Fibroblast of gingiva (primary cell): ENCODE measurements at places on chromosomes 5 and 9.

DNA sequence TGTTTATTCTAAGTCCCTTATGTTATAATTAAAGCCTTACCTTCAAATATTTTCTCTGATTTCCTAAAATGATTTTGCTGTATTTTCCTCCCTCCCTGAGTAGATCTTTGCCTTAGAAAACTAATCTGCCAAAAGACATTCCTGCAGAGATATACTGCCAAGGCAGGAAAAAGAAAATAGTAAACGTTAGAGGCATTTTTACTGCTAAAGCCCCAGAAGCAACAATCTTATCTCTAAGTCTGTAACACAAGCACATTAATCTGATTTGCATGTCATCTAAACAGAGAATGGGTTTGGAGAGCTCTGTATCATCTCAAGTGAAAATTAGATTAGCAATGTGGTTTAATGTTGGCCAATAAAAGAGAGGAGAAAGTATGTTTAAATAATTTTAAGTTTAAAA lies 847.7 kb downstream of the MAT2B start:
- DNase-seq: no peak

DNA sequence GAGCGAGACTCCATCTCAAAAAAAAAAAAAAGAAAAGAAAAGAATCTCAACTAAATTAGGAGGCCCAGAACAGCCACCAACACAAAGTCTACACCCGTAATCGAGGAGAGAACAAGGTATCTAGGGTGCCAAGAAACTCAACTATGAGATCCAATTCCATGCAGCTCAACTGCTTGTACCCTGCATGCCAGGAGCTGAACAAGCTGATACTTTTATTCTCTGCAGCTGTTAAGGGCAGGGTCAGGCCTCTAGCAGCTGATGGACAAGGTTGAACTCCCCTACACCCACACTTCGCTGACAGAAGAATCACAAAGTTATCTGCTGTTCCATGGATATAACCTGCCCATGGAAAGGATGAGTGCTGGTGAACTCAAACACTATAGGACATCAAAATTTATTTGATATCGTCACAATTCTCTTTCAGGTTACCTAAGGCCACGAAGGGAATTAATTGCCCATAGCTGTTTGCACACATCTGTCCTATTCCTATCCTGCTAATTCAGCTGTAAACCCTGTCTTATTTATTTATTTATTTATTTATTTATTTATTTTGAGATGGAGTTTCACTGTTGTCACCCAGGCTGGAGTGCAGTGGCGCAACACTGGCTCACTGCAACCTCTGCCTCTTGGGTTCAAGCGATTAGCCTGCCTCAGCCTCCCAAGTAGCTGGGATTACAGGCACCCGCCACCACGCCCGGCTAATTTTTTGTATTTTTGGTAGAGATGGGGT lies 20.7 kb downstream of the UBAP2 start:
- DNase-seq: no peak

DNA sequence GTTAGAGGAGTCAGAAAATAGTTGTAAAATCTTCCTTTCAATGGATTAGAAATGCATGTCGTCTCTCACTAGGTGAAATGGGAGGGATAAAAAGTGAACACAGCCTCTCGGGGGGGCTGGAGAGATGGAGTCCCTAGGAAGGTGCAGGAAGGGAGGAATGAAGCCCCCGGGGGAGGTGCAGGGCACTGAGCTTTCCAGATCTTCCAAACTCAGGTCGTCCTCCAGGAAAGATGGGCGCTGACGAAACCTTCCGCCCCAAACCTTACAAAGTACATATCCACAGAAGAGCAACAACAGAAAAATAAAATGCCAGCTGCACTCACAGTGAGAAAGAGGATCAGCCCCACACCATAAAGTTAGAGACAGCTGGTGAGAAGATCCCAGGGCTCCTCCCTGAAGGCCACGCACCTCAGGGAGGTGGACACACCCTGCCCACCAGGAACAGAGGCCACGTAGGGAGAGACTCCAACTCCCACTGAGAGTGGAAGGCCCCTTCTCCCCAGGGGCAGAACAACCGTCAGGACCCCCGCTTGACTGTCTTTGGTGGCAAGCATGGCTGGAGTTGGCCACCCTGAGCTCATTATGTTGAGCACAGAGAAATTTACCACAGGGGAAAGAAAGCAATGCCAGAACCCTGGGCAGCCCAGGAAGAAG lies 174.3 kb downstream of the AUH start:
- DNase-seq: no peak

DNA sequence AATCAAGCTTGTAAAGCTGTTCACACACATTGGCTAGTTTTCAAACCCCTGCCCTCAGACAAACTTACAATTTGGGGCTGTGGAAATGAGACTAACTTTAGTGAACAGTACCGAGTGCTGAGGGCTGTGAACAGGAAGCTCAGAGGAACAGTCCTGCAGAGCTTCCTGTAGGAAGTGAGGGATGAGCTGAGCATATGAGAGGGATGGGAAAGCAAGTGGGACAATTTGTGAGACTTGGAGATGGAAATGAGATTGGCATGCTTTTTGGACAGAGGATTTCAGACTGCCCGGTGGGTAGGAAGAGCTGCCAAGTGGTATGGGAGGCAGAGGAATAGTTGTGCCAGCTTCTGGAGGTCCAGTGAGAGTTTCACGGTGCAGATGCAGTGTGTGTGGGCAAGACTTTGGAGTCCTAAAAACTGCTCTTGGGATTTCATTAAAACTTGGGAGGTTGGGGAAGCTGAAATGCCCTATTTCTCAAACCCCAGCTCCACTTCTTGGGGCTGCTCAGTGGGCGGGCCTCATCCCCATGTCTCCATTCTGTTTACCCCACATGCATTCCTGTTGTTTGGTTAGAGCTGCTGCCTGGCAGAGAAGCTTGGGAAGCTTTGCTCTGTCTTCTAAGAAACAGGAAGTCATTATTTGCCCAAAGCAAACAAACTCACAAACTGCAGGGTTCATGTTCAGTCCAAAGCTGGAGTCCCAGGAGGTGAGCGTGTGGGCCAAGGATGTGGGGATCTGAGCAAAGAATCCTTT lies 267.5 kb downstream of the ZSWIM6 start:
- peak; percentile 51 for DNase-seq

- DNase-seq: no peak
Observed at GRCh38 chr9:70422371-70423043, 8.1 kb upstream of the KLF9 start.

- no peak for DNase-seq
Observed at GRCh38 chr9:126472948-126473298, 140.8 kb upstream of the LMX1B start.

DNA sequence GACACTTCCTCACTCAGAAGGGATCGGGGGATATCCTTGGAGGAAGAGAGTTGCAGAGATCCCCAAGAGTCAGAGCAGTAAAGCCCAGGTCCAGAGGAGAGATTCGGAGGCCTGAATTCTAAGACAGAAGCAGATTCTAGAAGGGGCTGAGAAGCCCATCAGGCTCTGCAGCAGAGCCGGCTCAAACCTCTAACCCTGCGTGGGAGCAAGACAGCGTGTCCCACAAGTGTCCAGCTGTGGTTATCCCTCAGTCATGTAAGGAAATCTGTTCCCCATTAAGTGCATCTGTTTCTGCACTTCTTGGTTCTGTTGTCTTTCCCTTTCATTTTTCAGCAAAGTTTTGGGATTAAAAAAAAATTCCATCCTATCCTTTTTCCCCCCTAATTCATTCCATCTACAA lies 4.8 kb upstream of the DIAPH1 start:
- DNase-seq: no peak

DNA sequence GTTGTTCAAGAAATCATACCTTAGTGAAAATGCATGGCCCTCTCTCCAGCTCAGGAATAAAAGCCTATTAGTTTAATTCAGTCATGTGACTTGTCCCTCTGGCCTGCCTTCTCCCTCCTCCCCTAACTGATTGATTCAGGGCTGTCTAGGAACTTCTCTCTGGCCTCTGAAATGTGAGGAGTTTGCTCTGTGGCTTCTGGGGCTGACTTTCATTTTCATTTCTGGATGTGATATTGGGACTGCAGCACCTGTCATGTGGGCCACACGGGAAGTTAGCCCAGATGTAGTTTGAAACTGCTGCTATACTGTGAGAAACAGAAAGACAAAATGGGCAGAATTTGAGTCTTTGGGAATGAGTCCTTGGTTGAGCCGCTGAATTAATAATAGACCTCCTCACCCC lies 44.8 kb downstream of the PARP8 start:
- no peak for DNase-seq

DNA sequence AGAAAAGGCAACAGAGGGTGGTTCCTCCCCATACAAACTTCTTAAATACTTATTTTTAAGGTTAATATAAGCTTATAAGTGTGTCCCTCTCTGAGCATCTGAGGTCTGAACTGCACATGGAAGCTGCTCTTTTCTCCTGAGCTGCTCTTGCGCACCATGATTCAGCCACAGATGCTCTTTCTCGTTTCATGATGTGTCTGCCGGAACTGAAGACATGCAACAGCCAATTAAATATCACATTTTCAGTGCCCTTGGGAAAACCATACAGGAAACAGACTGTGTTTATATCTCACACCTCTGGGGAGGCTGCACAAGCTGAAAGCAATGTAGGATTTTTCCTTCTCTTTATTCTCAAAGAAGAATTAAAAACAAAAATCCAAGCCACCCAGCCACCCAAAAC lies 96.8 kb upstream of the NREP start:
- no peak for DNase-seq

GRCh38 chr9:127927201-127927987 lies 3.2 kb downstream of the PIP5KL1 start:
- no peak for DNase-seq

- no peak for DNase-seq
Observed at GRCh38 chr9:128159522-128159783, 612 bp upstream of the BBLN start.

GRCh38 chr9:2785060-2785950 lies 58.6 kb downstream of the PUM3 start:
- no peak for DNase-seq

- DNase-seq: peak; percentile 82
Observed at GRCh38 chr5:178130576-178131445, at the start of gene RMND5B. TSS of gene RMND5B (plus strand) at chr5:178131014. CDS start at chr5:178138120, 7,106 bp downstream.

- DNase-seq: peak; percentile 61
Observed at GRCh38 chr5:134255418-134256150, 29.7 kb upstream of the PPP2CA start.

GRCh38 chr9:2338777-2339365 lies 282.7 kb upstream of the VLDLR start:
- DNase-seq: no peak

- no peak for DNase-seq
Observed at GRCh38 chr5:153130296-153130695, 360.2 kb upstream of the GRIA1 start.

DNA sequence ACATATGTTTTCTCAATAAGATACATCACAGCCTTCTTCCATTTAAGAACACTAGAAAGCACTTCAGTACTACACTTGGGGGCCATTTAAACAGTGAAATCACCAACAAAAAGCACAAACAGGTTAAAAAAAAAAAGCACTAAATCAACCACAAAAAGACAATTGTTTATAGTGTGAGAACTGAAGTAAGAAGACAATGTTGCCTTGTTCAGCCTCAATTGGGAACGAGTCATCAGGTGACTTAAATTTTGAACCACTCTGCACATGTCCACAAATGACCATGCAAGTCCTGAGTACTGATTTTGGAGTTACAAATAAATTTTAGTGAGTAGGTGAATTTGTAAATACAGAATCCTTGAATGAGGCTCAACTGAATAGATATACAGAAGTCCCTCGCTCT lies 37.2 kb upstream of the HNRNPA0 start:
- DNase-seq: no peak

GRCh38 chr5:153584126-153584959 lies 93.9 kb downstream of the GRIA1 start:
- peak; percentile 79 for DNase-seq

DNA sequence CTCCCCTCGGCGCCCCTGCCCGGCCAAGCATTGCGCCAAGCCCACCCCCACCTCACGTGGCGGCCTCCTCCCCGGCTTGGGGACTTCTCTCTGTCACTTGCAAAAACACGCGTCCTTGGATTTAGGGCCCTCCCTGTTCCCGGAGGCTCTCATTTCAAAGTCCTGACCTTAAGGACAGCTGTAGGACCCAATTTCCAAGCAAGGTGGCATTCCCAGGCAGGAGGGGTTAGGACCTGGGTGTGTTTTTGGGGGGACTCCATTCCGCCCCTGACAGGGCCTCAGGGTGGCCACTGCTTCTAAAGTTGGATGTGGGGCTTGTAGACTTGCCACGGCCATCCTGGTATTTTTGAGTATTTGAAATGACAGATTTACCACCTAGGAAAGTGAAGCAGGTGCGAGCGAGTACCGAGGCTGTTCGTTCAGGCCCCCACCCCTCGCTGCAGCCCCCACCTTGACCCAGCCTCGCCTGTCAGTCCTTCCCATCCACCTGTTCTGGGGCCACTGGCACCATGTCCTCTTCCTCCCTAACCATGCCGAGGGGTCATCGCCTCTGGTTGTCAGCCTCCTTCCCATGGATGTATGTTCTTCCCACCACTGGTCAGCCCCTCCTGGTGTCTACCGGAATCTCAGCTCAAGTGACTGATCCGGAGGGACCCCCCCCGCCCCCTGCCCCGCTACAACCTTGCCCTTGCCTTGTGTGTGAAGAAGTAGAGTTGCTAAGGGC lies 52.4 kb downstream of the MRPL36 start:
- DNase-seq: no peak

GRCh38 chr5:73337586-73338255 lies 110.9 kb downstream of the FOXD1 start:
- no peak for DNase-seq

GRCh38 chr5:40381676-40382363 lies 297.9 kb upstream of the PTGER4 start:
- no peak for DNase-seq

GRCh38 chr5:149528281-149529060 lies 22.8 kb downstream of the CSNK1A1 start:
- DNase-seq: no peak

DNA sequence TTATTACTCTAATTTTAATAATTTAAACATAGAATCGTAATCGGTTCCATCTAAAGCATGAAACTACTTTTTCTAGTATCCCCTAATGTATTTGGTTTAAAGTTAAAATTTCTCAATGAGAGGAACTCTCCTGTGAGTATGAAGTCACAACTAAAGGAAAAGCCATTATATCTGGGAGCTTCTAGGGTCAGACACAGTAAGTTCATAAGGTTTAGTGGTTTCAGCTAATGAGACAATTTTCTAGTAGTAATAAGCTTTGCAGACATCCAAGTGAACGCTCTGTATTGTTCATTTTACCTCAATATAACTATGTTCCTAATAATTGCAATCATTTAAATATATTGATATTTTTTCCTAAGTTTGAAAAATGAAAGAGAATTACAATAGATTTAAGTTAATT lies 364.4 kb upstream of the CDH9 start:
- DNase-seq: no peak

- no peak for DNase-seq
Observed at GRCh38 chr5:159906463-159906862, 9.8 kb upstream of the ADRA1B start.

GRCh38 chr9:126361810-126362238 lies 35.2 kb downstream of the MVB12B start:
- no peak for DNase-seq
